GM04504 (cell line): ENCODE measurements at places on chromosomes 2 and 18.

DNA sequence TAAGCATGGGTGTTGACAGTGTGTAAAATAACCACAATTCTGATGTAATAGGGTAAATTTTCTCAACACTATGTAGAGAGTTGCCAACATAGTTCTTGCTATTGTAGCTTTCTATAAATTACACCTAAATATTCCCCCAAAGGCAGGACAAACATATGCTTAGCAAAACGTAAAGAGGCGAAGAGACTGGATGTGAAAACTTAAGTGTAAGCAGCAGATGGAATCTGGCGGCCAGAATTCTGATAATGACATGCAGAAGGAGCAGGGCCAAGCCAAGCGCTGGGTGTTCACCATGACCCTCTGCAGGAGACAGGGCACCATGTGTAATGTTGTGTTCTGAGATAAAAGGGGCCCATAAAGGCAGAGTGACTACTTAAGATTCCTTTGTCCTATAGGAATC lies 105.2 kb upstream of the ZNF521 start:
- DNase-seq: no peak

DNA sequence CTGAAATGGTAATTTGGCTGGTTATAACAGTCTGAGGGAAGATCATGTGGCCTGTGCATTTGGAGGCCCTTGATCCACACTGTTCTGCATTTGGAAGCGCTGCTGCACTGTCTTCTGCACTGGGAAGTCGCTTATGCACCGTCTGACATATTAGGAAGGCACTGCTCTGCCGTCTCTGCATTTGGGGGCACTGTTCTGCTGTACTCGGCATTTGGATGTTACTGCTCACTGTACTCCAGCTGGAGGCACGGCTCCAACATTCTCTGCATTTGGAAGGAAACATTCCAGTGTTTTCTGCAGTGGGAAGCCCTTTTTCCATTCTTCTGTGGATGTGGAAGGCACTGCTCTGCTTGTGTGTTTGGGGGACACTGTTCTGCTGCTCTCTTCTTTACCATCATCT lies 9.6 kb upstream of the PROM2 start:
- DNase-seq: no peak

GRCh38 chr18:40348196-40348595 lies 1606.8 kb upstream of the PIK3C3 start:
- DNase-seq: no peak

DNA sequence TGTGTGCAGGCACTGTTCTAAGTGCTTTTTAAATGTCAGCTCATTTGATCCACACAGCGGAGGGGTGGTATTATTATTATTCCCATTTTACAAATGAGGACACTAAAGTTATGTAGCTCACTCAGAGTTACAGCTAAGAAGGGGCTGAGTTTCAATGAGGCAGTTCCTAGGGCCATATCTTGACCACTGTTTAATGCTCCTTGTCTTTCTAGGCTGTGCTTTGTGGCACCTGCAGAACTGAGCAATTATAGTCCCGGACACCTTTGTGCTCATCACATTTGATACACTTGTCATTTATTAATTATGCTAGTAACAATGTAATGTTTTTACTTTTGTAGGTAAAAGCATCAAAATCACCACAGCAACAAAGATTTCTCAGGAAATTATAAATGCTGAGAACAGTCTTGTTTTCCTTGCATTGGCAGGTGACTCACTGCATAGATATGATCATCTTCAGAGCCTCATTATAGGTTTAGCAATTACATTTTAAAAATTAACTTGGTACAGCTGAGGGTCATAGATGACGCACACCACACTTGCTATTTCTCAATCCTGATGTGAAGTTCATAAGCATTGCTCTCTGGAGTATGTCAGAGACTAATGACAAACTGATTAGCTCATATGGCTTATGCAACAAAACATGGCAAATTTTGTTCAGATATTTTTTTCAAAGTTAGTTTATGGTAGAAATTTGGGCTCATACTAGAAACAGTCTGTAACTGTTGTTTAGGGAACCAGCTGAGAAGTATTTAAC lies 366.8 kb downstream of the TGIF1 start:
- peak; percentile 90 for DNase-seq

GRCh38 chr18:48193521-48194492 lies 215.4 kb downstream of the ZBTB7C start:
- no peak for DNase-seq

DNA sequence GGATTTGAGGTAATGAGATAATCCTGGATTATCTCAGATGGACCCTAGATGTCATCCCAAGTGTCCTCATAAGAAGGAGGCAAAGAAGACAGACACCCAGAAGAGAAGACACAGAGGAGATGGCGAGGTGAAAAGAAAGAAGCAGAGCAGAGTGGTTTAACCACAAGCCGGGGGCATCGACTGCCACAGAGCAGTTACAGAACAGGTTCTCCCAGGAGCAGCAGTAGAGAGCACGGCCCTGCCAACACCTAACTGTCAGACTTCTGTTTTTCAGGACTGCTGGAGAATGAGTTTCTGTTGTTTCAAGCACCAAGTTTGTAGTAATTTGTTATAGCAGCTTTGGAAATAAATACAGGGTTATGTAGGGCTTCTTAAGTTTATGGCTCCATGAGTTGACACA lies 437.0 kb downstream of the THSD7B start:
- no peak for DNase-seq

- no peak for DNase-seq
These were observed 12.3 kb downstream of the MRPS5 start for GRCh38 chr2:95109260-95109659.

DNA sequence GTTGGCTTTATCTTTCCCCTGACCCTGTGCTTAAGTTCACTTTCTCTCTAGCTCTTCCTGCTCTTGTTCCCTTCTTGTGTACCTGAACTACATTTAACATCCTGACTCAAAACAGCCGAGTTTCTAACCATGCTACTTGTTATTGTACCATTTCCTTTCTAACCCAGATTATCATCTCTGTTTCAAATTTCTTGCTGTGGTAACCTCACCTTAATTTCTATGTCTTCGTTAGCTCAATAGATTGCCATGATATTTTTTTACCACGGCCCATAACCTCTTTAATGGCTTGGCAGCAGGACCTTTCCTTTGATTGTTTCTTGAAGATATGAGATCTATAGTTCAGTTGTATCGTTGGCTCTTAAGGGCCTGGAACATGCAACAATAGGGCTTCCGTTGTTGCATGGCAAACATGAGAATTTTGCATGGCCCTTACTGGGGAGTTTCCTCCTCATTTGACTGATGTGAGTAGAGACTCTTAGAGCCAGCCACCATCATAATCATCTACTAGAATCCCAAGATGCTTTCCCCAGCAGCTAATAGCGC lies 11.1 kb downstream of the CFAP36 start:
- DNase-seq: no peak

DNA sequence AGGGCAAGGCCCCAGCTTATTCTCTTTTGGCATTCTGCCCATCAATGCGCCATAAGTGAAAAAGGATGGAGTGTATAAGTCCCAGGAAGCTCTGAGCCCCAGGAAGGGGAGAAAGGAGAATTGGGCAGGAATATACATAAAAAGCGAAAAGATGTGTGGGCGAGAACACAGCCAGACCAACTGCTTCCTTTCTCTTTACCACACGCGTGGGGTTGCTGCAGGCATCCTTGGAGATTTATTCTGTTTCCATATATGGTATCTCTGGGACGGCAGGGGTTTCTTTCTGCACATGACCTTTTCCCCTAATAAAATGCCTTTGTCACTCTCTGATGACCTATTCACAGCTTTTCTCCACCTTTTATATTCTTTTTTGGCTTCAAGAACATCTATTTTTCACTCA lies 440.5 kb downstream of the NBAS start:
- no peak for DNase-seq

GRCh38 chr2:180412219-180412618 lies 405.1 kb upstream of the CWC22 start:
- no peak for DNase-seq

DNA sequence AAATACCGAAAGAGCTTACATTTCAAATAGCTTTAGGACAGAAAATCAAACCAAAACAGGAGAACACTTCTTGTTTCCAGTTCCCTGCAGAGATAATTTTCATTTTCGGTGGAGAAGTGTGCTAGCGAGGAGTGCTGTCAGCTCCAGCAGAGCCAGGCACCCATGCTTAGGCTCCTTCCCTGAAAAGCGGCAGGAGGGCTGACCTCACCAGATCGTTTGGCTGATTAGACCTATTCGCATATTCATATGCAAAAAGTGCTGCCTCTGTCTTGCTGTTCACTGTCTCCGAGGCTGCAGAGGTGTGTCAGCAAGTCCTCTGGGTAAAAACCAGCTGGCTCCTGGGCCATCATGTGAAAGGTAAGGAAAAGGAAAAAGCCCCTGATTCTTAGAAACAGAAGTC lies 225.8 kb upstream of the COPS8 start:
- no peak for DNase-seq

GRCh38 chr2:191299866-191300265 lies 54.7 kb downstream of the MYO1B start:
- no peak for DNase-seq

DNA sequence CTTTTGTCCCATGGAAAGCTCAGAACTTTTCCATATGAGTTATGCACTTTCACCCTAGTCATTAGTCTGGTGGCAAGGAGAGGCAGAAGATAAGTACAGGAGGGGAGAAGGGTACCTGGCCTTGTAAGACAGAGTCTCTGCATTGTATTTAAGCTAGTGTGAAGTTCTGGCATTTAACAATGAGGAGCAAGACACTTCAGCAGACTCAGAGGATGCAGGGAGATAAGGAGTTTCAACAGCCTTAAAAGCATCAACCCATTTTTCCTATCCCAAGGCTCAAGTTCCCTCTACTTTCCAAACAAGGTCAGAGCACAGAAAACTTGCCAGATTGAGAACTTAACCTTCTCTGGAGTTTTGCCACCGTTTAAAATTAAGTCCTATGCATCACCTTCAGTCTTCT lies 348.2 kb upstream of the VRK2 start:
- DNase-seq: no peak

GRCh38 chr18:56661360-56662062 lies 10.4 kb downstream of the WDR7 start:
- DNase-seq: no peak

DNA sequence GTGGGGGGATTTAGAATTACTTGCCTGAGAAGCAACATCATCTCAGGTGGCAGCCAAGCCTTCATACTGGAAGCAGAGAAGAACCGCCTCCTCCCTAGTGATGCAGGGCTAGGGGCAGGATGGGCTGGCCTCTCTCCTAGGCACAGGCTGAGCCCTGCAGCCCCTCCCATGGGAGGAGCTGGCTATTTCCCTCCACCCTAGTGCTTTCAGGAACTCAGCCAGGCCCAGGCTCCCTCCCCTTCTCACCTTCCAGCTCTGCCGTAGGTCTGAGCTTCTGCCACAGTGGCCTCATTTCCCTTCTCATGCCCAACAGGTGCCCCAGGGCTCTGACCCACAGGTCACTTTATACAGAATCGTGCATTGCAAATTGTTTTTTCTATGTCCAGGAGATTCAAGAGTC lies 31.0 kb downstream of the CENPA start:
- no peak for DNase-seq

DNA sequence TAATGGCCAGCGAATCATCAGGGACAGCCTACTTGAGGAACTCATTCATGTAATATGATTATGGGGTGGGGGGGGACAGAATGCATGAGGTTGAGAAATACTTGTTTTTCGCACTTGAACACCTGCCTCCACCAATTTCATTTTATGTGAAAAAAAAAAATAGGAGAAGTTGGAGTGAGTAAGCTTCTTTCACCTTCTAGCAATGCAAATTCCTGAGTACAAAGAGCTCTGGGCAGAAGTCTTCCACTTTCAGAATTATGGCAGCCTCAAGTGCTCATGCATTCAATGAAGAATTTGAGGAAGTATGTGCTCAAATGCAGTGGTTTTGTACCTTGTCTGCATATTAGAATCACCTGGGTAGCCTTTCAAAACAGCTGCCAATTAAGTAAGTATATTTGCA lies 40.1 kb upstream of the GPD2 start:
- DNase-seq: no peak

GRCh38 chr2:153870308-153870707 lies 1.4 kb upstream of the GALNT13 start:
- no peak for DNase-seq

DNA sequence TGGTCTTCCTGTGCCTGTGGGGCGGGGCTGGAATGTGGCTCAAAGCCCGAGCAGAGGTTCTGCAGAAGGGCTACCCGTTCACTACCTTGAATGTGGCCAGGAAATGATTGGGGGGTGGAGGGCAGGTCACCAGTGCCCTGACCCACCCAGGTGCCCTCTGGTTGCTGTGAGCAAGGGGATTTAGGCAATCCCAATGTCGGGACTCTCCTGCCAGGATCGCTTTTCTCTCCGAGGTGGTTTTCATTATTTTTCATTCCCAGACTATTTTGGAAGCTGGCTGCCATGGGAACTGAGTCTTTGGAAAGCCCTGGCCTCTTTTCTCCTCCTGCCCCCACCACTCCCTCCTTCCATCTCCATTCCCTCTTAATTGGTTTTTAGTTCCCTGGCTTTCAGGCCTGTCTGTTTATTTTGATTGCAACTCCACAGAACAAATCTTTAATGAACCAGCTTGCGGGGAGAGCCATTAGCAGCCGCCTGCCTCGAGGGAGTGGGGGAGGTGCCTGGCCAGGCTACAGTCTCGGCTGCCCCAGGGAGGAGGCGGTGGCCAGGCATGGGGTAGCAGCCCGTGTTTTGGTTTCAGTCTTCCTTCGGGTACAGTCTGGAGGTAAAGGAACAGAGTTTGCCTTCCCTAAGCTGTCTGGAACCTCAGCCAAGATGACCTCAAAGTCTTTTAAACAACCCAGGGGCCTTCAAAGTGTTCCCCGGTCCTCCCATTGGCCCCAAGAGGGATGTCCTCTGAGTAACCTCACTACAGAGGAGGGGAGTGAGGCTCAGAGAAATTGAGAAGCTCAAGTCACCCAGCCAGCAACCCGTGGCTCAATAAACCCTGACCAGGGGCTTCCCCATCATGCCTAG lies 114.4 kb upstream of the HAAO start:
- DNase-seq: no peak
